ENCODE measurements at places on chromosomes 1 and 21.

DNA sequence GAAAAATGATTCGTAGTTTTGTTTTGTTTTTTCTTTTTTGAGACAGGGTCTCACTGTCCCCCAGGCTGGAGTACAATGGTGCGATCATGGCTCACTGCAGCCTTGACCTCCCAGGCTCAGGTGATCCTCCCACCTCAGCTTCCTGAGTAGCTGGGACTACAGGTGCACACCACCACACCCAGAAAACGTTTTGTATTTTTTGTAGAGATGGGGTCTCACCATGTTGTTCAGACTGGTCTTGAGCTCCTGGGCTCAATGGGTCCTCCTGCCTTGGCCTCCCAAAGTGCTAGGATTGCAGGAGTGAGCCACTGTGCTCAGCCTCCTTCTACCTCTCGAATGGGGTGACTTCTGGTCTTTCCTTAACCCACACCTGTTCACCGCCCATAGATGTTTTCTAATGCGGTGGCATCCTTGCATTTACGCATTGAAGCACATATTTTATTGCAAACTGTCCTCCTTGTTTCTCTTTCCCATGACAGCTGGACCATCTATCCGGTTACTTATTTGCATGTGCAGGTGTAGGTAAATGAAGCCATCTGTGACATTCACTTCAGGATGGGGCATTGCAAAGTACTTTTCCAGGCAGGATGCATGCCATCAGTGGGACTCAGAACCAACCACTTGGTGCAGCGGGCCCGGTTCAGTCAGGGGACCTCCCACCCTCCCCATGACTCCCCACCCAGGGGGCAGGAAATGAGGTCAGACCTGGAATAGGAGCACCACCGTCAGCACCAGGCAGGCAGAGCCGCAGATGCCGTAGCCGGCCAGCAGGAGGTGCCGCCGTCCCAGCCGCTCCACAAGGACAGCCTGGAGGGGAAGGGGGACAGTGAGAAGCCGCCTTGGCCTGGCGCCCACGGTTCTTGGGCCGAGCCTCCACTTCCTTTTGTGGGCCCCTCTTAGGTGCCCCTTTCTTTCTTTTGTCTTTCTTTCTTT is 16.5 kb downstream of the SLC2A7 start:
- peak; percentile 14 for DNase-seq

GRCh38 chr1:156675210-156676113 is 1.7 kb downstream of the NES start:
- no peak for DNase-seq

GRCh38 chr1:230883967-230884366 is 15.6 kb upstream of the C1orf198 start:
- no peak for DNase-seq

GRCh38 chr1:3956527-3957170 is 56.6 kb upstream of the C1orf174 start:
- no peak for DNase-seq

GRCh38 chr21:44405948-44406872 is 49.1 kb upstream of the LRRC3 start:
- no peak for DNase-seq

- DNase-seq, result no peak
Observed at GRCh38 chr1:162994921-162995320, 74.2 kb upstream of the RGS4 start.

DNA sequence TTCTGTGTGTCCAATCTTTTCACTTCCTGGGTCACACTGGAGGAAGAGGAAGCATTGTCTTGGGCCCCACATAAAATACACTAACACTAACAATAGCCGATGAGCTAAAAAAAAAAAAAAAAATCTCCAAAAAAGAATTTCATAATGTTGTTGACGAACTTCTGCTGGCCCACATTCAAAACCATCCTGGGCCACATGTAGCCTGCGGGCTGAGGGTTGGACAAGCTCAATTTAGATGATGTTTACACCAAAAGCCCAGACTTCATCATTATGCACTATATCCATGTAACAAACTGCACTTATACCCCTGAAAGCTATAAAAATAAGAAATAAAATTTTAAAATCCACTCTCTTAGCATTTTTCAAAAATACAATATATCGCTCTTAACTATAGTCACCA is 187.8 kb upstream of the PTBP2 start:
- no peak for DNase-seq
